Smooth muscle cell of the brain vasculature (primary cell): ENCODE measurements at places on chromosomes 4 and X.

DNA sequence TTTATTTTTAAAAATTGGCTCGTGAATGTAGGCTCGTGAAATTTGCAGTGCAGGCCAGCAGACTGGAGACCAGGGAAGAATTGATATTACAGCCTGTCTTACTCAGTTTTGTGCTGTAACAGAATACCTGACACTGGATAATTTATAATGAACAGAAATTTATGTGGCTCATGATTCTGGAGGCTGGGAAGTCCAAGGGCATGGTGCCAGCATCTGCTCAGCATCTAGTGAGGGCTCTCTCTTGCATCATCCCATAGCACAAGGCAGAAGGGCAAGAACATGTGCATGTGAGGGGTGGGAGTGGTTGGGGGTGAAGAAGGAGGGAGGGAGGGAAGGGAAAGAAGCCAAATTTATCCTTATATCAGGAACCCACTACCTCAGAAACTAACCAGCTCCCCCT is 13.7 kb upstream of the CLTRN start:
- DNase-seq = no peak

GRCh38 chrX:12950851-12951594 is 23.9 kb upstream of the TMSB4X start:
- no peak for DNase-seq

DNA sequence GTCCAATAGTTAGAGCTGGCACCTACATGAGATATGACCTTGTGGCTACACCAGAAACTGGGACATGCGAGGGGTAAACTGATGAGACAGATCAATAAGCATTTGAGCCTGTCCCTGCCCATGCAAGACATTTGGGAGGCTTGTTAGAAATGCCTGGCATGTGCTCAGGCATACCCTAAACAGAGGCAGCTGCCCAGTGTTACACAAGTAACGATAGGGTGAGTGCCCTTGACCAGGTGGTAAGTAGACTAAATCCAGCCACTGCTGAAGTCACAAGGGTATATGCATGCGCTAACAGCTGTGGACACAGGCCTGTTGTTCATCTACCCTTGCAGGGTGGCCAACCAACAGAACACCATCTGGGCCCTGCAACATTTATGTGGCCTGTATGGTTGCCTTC is 56.1 kb upstream of the CCDC149 start:
- no peak for DNase-seq

DNA sequence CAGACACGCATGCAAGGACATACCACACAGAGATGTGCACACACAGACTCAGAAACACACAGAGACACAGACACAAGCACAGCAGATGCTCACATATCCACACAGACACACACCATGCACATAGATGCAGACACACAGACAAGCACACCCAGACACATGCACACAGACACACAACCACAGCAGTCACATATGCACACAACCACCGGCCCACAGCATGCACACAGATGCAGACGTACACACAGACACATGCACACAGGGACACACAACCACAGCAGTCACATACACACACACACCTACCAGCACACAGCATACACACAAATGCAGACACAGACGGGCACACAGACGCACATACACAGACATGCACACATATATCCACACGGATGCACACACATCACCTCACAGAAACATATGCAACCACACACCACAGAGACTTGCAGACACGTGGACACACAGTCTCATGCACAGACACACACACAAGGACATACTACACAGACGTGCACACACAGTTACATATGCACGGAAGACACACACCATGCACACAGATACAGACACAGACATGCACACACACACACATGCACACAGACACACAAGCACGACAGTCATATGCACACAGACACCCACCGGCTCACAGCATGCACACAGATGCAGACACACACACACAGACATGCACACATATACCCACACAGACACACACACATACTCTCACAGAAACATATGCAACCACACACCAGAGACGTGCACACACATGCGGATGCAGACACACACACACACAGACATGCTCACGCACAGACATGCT is 25.2 kb upstream of the SLC25A6 start:
- DNase-seq = no peak

DNA sequence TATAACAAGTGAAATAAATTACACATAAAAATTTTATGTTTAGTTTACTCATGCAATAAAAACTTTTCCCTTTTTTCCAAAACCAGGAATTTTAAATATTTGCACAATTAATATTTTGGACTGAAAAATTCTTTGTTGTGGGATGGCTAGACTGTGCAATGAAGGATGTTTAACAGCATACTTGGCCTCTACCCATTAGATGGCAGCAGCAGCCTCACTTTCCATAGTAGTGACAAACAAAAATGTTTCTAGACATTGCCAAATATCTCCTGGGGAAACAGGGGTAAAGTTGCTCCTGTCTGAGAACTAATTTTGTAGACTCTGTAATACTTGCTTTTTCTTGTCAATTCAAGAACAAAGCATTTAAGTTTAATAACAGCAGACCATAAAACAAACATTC is 49.8 kb downstream of the SCLT1 start:
- DNase-seq = no peak

GRCh38 chrX:41802958-41803357 is 79.0 kb downstream of the GPR82 start:
- no peak for DNase-seq

DNA sequence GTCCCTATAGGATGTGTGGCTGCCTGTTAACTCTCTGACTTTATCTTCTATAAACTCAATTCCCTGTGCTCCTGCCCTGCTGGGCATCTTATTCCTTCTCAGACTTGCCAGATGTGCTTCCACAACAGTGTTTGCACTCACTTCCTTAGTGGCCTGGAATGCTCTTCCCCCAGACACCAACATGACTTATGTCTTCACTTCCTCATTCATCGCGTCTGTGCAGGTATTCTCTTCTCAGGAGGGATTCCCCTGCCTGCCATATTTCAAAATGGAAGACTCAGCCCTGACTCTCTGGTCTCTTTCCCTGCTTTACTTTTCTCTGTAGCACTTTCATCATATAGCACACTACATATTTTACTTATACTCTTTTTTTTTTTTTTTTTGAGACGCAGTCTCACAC is 344.0 kb downstream of the CENPC start:
- DNase-seq = no peak

GRCh38 chr4:184171011-184171410 is 46.7 kb downstream of the ENPP6 start:
- DNase-seq = no peak

- DNase-seq = no peak
Observed at GRCh38 chr4:173398220-173398619, 696 bp downstream of the SCRG1 start.

GRCh38 chrX:77622672-77623071 is 163.3 kb downstream of the ATRX start:
- DNase-seq = no peak

GRCh38 chr4:169337510-169337909 is 66.8 kb upstream of the SH3RF1 start:
- no peak for DNase-seq

DNA sequence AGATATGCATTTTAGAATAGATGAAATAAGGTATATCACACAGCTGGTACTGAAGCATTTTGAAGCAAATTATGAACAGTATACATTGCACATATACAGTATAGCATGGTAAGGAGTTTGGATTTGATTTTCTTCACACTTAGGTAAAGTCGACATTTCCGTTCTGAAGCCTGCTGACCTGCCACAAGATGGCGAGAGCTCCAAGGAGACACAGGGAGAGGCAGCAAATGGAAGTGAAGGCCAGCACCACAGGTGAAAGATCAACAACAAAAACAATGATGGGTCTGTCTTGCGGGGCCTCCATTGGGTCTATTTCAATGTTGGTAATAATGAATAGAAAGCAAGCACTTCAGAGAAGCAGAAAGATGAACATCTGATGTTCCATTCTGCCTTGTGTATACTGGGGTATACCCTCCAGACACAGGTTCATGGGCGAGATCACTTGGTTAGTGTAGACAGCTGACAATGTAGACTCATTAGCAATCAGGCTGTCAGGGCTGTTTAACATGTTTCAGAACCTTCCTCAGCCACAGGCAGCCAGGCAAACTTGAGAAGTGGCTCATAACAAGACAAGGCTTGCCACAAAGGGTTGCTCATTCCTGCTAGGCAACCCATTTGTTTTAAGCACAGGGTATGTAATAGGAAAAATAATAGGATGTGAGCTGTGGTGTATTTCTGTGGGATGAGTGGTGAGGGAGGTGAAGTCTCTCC is 21.4 kb upstream of the NOX1 start:
- no peak for DNase-seq

- DNase-seq = no peak
Observed at GRCh38 chr4:178083968-178084367, 641.7 kb upstream of the AGA start.

GRCh38 chr4:35342833-35343232 is 901.5 kb downstream of the ARAP2 start:
- DNase-seq = no peak

DNA sequence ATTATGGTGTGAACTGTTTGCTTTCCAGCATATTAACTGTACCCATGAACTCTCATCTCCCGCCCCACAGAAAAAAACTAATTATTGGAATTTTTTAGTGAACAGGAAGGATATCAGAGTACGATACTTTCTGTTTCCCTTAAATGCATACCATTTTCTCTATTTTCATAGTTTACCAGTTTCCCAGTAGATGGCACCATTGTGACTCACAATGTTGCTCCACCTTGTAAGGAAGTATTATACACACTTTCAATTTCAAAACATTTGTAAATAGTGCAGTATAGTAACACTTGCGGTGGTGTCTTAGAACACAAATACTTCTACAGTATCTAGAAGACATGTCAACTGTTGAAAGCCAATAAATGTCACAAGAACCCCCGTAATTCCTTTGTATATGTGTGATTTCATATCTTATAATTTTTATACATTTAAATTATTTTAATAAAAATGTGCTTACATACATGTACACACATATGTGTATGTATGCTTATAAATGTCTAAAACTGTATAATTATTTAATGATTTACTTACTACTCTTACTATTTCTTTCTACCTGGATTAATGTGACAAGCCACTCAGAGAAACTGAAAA is 167.3 kb downstream of the SLIT2 start:
- peak; percentile 43 for DNase-seq

DNA sequence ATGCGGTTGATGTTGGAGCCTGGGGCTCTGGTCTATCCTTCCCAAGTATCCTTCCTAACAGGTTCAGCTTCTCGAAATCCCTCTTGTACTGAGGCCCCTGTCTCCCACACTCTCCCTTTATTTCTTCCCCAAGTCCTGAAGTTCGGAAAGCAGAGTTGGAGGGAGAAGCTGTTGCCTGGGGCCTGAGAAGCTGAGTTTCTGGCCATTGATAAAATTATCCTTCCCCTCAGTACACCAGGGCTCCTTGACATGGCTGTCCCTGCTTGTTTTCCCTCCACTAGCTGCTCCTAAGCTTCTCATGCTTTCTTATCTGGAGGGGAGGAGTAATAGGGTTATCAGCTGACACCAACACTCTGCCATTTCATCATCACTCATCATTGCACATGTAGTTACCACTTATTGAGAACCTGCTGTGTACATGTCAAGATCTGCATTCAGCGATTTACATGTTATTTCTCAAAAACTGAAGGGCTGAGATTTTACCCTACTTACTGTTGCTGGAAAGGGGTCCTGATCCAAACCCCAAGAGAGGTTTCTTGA is 58.0 kb downstream of the FUNDC1 start:
- DNase-seq = no peak

DNA sequence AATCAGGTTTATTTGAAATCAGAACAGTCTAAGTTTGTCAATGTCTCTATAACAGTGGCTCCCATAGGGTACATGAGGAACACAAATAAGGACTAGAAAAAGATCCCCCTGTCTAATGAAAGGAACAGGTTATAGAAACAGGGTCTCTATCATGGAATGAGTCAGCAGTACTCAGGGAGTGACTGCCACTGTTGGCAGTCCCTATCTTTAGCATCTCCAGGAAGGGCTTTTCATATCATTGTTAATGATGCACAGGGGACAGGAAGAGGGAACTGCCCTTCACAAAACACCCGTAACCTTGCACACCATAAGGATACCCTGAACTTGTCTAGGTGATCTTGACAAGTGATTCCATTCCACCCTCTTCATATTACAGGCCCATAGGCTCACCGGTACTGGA is 38.5 kb upstream of the SMIM10L2A start:
- no peak for DNase-seq

DNA sequence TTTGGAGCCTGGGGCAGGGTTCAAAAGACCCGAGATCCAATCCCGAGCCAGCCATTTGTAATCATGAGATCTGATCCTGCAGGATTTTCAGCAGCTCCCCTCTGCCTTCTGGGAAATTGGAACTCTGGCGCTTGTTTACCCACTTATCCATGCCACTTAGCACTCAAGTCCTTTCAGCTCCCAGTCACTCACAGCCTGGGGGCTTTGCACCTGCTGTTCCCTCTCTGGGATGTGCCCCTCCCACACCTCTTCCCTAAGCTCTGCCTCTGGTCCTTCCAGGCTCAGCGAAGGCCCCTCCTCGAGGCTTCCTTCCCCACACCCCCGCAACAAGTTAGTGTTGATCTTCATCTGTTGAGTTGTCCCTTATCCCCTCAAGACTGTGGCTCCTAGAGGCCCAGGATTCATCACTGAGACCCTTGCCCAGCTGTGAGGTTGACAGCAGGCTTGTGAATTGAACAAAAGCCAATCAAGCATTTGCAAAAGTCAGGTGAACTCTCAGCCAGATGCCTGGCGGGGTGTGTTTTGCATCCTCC is 99.1 kb upstream of the AFAP1 start:
- no peak for DNase-seq
